ENCODE measurements at places on chromosomes 4 and X.

DNA sequence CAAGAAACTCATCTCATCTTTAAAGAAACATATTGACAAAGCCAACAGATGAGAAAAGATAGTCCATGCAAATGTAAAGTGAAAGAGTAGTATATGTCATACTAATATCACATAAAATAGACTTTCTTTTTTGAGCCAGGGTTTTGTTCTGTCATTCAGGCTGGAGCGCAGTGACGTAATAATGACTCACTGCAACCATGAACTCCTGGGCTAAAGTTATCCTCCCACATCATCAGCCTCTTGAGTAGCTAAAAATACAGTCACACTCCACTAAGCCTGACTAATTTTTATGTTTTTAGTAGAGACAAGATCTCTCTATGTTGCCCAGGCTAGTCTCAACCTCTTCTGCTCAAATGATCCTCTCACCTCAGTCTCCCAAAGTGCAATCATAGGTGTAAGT is 51.8 kb upstream of the TRAM1L1 start:
- DNase-seq: no peak

- DNase-seq: no peak
Measured at GRCh38 chr4:158255727-158256324, 45.5 kb downstream of the TMEM144 start.

- no peak for DNase-seq
Measured at GRCh38 chr4:38334791-38335190, 329.2 kb upstream of the KLF3 start.

DNA sequence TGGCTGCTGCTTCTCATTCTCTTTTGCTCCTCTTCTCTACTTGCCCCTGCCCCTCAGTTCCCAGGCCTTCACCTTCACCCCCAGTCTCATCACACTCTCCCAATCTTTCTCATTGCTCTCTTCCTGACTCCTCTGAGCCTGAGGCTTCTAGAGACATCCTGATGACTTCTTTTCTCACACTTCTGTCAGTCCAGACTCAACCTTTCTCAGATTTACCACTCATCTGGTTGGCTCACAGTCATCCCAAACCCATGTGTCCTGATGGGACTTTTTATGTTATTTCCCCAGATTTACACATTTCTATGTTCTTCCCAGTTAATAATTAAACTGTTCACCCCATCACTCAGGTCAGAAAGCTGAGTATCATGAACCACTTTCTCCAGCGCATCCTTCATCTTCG is 68.0 kb downstream of the TMA16 start:
- no peak for DNase-seq

DNA sequence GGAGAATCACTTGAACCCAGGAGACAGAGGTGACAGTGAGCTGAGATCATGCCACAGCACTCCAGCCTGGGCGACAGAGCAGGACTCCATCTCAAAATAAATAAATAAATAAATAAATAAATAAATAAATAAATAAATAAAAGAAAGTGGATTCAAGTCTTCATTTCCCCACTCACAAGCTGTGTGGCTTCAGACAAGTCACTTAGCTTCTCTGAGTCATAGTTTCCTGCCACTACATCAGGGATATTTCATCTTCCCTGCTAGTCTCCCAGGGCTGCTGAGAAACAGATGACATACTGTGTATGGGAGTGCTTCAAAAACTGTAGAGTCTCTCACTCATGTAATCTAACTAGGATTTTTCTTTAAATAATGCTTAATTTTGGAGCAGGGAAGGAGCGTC is 37.2 kb downstream of the TBC1D9 start:
- DNase-seq: no peak

- peak; percentile 72 for DNase-seq
Measured at GRCh38 chrX:153924149-153924861, 1.8 kb downstream of the ARHGAP4 start.

DNA sequence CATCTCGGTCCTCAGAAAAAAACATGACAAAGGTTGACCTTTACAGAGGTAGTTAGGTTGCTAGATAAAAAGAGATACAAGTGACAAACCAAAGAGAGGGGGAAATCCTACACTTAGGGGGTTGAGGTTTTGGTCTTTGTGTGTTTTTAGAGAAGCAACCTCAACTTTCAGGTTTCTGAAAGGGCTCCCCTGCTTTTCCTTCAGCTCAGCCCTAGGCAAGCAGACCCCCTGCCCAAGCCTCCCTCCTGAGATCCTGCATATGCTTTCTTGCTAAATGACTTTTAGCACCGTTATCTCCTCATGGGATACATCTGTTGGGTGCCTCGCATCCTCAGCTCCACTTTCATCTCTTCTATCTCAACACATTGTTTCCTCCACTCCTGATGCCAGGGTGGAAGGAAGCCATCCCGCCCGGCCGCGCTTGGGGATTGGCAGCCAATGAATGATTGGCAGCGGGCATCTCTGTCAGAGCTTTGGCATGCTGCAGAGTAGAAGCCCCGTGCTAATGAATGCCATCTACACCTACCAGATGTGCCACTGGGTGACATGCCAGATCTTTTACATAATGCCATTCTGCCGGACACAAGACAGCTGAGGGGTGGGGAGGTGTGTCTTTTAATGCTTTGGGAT is 15.0 kb upstream of the PRDM8 start:
- DNase-seq: peak; percentile 72

GRCh38 chr4:11408233-11408967 is 20.3 kb downstream of the HS3ST1 start:
- no peak for DNase-seq

GRCh38 chr4:19786616-19787015 is 465.1 kb upstream of the SLIT2 start:
- no peak for DNase-seq

DNA sequence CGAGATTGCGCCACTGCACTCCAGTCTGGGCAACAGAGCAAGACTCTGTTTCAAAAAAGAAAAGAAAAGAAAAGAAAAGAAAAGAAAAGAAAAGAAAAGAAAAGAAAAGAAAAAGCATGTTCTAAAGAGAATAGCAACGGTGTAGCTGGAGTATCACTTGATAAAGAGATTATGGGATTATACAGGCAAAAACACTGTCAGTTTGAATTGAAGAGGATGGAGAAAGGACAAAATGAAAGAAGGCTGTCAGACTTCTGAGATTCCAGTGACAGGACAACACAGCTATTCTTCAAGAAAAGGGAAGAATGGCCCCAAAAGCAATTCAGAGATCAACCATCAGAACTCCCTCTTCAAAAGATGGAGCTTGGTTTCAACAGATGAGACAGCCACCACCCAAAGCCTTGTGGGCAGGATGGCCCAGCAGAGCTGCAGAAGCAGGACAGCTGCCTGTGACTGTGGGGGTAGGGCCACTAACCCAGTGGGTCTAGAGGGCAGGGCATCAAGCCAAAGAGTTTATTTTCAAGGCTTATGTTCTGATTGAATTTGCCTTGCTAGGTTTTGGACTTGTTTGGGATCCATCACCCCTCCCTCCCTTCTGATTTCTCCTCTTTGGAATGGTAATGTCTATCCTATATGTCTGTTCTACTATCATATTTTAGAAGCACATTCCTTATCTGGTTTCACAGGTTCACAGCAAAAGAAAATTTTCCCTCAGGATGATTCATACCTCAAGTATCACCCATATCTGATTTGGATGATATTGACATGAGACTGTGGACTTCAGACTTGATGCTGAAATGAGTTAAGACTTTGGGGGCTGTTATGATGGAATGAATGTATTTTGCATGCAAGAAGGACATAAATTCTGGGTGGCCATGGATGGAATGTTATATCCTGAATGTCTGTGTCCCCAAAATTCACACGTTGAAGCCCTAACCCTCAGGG is 17.5 kb downstream of the RFC1 start:
- no peak for DNase-seq

DNA sequence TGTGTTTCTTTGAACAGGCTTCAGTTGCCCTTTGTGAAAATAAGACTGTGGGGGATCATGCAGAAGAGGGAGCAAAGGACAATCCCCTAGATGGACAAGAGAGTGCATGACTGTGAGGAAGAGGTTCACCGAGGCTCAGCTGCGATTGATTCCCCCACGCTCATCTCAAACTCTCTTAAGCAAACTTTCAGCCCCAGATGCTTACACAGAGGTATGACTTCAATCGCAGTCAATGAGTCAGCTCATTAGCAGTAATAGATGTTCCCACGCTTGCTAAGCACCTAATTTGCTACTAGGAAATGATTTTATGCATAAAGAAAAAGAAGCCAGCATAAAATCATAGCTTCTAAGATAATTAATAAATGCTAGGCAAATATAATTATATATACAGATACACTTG is 2256.1 kb upstream of the AGA start:
- no peak for DNase-seq

GRCh38 chr4:73539386-73539785 is 57.8 kb downstream of the AFM start:
- no peak for DNase-seq

GRCh38 chr4:54726907-54727306 is 69.2 kb downstream of the KIT start:
- no peak for DNase-seq

DNA sequence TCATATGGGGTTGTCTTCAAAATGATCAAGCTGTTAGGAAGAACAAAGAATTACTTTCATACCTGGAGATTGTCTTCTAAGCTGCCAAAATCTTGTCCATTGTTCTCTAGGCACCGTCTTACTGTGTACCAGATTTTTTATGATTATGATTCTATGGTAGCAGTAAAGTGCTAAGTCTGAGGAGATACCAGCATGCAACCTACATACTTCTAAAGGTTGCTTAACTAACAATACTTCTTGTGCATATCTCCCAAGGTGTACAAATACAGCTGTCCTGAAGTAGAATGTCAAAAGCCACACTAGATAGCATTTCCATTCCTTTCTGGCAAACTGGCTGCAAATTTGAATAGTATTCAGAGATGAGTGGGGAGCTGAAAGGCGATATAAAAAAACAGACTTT is 62.6 kb upstream of the FBXW7 start:
- DNase-seq: no peak

- no peak for DNase-seq
Measured at GRCh38 chr4:140854168-140854567, 98.0 kb upstream of the TBC1D9 start.

DNA sequence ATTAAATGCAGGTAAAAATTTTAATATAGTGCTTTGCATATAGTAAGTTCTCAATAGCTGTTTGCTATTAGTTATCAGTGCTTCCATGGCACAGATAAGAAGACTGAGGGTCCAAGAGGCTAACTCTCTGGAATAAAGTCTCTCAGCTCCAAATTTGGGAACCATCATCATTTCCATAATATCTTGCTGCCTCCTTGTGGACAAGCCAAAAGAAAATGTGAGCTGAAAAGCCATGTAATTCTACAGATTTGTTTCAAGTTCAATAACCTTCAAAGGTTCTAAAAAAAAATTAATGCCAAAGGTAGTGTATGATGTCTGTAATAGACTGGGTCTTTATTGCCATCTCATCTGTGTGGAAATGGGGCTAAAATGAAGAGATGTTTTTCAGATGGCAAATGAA is 136.9 kb upstream of the VCX start:
- no peak for DNase-seq

- DNase-seq: no peak
Measured at GRCh38 chr4:86497980-86498862, 95.9 kb upstream of the PTPN13 start.

GRCh38 chr4:141432000-141432712 is 204.2 kb upstream of the IL15 start:
- no peak for DNase-seq

DNA sequence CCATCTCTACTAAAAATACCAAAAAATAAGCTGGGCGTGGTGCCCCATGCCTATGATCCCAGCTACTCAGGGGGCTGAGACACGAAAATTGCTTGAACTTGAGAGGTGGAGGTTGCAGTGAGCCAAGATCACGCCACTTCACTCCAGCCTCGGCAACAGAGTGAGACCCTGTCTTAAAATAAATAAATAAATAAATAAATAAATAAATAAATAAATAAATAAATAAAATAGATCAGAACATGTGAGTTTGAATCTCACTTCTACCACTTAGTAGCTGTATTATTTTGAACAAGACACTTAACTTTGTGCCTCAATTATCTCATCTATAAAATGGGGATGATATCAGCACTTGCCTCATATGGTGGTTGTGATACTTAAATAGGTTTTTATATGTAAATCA is 90.2 kb downstream of the C4orf51 start:
- DNase-seq: no peak

- DNase-seq: no peak
Measured at GRCh38 chr4:102585329-102585728, 84.2 kb downstream of the NFKB1 start.

DNA sequence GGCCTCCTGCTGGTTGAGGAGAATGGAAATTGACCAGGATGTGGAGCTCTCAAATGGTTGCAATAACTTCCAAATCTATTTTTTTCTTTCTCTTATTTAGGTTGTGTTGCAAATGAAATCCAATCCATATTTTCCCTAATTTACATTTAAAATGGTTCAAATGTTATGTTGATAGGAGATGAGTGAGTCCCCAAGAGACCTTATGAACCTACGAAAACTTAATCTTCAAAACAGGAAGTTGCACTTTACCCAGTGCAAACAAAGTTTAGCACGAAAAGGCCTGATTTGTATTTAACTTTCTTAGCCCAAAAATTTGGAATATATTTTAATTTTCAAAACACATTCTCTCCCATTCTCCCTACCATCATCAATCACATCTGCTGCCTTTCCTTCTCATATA is 59.3 kb upstream of the NDP start:
- no peak for DNase-seq

DNA sequence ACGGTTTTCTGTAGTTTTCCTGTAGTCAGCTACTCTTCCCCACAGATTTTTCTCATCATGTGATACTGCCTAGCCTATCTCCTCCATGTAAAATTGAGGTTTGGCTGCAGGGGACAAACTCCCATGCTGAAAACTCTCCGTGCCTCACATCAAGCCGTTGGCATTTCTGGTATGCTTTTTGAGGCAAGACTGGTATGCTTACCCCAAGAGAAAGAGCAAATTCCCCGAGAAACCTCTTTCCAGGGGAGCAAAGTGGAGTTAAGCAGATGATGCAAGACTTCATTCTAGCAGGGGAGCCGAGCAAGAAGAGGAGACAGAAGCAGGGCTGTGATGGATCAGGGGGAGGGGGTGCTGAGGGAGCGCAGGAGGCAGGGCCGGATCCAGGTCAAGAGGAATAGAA is 4.8 kb downstream of the SOWAHD start:
- no peak for DNase-seq

DNA sequence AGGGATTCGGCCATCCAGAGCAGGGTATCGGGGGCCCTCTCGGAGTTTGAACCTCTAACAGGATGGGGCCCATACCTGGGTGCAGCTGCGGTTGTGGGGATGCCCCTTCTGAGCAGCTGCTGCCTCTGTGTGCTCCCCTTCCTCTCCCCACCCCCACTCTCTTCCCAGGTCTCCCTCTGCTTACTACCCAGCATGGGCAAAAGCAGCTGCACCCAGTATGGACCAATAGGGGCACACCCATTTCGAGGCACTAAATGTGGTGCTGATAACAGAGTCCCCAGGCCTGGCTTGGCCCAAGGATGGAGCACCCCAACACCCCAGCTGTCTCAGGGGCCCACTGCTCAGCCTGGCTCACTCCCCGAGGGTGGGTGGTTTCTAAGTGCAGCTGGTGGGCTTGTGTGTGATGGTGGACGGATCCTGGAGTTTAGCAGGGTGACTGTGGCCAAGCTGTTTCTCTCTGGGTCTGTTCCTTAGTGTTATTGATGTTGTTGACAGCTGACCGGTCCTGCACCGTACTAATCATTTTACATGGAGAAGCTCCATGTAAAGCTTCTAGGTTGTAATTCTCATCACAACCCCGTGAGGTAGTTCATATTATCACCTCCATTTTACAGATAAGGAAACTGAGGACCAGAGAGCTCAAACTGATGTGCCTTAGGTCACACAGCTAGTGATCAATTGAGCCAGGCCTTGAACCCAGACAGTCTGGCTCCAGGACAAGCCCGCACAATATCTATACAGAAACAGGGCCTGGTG is 13.1 kb upstream of the KIAA0232 start:
- DNase-seq: peak; percentile 60

Measured in activated effector memory CD4-positive, alpha-beta T cell treated with anti-CD3 and anti-CD28 coated beads, Interleukin-2, amount 50 U/mL, for 16 hours (primary cell).